ENCODE measurements at places on chromosomes 6 and 20. TPM values are rescaled to one million over a fixed set of nuclear protein-coding genes. Genes with fewer than 3 reads are reported as not detected.
A peak's percentile ranks its signal among the peaks of the same experiment; 100 is the strongest.

DNA sequence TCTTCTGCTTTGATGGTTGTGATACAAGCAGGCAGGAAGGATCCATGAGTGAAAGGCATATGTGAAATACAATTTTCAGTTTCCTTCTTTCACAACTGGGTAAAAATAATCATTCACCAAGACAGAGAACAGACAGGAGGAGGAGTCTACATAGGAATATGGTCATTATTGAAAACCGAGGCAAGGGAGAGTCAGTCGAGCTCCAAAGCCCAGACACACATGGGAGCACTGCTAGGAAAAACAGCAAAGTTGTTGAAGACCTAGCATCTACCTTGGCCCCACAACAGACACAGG lies 260.6 kb downstream of the ERMARD start:
- DNase-seq = no peak

DNA sequence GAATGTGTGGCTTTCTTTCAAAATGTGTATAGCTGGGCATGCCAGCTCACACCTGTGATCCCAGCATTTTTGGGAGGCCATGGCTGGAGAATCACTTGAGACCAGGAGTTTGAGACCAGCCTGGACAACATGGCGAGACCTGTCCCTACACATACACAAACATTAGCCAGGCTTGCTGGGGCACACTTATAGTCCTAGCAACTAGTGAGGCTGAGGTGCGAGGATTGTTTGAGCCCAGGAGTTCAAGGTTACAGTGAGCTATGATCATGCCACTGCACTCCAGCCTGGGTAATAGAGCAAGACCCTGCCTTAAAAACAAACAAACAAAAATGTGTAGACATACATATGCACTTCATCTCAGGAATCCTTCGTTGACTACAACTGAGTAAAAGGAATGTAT lies 31.1 kb upstream of the PLEKHG1 start:
- DNase-seq = no peak

TNFRSF6B gene
- 0.64 TPM for total RNA-seq

C6orf163 gene
- 1.7 TPM for total RNA-seq

ATP6V1G2 gene
- total RNA-seq = 2.1 TPM

BPIFB4 gene
- total RNA-seq = not detected

DNA sequence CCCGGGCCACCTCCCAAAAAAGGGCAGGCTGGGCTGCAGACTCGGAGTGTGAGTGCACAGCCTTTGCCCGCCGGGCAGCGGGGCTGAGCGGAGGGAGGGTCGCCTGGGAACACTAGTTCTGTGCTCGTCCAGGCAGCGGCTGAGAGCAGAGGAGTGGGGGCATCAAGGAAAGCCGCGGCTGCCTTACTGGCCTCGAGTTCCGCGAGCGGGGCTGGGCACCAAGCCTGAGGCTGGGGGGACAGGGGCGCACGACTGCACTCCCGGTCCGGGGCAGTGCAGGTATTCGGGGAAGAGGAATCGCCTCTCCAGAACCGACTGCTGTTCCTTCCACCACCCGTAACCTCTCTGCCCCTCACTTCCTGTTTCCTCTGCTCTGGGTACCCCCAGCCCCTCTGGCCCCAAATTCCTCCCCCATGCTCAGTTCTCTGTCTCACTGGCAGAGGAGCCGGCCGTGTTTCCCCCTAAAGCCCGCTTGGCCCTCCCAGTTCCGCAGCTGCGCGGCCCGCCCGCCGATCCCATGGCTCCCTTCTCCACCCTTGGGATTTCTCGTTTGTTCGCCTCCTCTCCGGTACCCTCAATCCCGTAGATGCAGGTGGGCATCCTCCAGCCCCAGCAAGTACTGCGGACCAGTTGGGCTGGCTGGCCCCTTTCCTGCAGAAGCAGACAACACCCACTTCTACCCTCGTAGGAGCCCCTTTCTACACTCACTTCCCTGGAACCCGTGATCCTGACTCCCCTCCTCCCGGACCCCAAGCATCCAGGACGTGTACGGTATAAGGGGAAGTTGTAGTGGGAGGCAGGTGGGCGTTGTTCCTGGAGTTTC lies 5.1 kb downstream of the RING1 start:
- DNase-seq = peak; percentile 51

- DNase-seq = no peak
Observed at GRCh38 chr20:36957875-36958667, 6.6 kb upstream of the SAMHD1 start.

DNA sequence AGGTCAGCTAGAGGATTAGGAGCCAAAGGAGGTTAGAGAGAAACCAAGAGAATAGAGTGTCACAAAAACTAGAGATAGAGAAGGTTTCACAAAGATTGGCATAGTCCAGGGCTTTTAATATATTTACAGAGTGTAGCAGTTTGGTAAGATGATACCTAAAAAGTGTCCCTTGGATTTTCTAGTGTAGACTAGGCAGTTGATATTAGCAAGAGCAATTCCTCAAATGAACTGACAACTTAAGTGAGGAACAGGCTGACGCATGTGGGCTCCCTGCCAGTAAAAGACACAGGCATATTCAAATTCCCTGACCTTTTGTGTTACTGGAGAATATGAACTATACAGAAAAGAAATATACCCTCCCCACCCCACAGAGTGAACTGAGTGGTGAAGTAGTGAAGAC lies 40.1 kb downstream of the VTA1 start:
- peak; percentile 67 for DNase-seq

GRCh38 chr20:25484911-25485511 lies 77.5 kb downstream of the GINS1 start:
- DNase-seq = no peak

GRCh38 chr6:71289039-71289801 lies 609 bp downstream of the OGFRL1 start:
- DNase-seq = peak; percentile 69

GRCh38 chr6:32402812-32403211 lies 4.2 kb downstream of the BTNL2 start:
- no peak for DNase-seq

All from left ventricle myocardium superior (tissue), 1 donor.